ENCODE measurements at places on chromosomes 3 and 15. TPM values are rescaled to one million over a fixed set of nuclear protein-coding genes. Genes with fewer than 3 reads are reported as not detected.

ROPN1 gene
- total RNA-seq = not detected

HDAC11 gene
- total RNA-seq = not detected

GPR171 gene
- 24.6 TPM for total RNA-seq

C3orf22 gene
- not detected for total RNA-seq

PCOLCE2 gene
- not detected for total RNA-seq

REC114 gene
- total RNA-seq = not detected

SYNPR gene
- total RNA-seq = 0.29 TPM

GOLGA8O gene
- not detected for total RNA-seq

ST8SIA2 gene
- total RNA-seq = not detected

SLC38A3 gene
- not detected for total RNA-seq

PLSCR4 gene
- total RNA-seq = 62.2 TPM

CXCR6 gene
- total RNA-seq = not detected

SHC4 gene
- total RNA-seq = not detected

KBTBD12 gene
- 1.9 TPM for total RNA-seq

DAZL gene
- not detected for total RNA-seq

CPLX3 gene
- total RNA-seq = not detected

IGSF10 gene
- not detected for total RNA-seq

All from stomach (tissue), 19 donors.